Inflammatory macrophage (primary cell): ENCODE measurements at places on chromosomes 6 and 20.
A peak's percentile ranks its signal among the peaks of the same experiment; 100 is the strongest.

DNA sequence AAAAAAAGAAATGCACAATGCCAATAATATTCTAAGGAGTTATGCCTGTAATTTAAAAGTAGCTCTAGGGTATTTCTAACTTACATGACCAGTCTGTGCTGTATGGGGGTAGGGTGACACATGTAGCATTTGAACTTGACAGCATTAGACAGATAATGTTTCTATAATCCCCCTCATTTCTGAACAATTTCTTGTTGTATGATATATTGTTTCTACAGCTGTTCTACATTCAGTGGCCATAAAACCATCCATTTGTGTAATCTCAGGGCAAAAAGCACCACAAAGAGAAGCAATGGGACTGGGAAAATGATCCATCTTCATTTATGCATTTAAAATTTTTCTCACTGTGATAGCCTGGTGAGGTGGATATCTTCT, 767.8 kb downstream of the TFAP2A start:
- no peak for DNase-seq

- no peak for DNase-seq
These were observed 75.9 kb downstream of the GMPR start for GRCh38 chr6:16314296-16314695.

DNA sequence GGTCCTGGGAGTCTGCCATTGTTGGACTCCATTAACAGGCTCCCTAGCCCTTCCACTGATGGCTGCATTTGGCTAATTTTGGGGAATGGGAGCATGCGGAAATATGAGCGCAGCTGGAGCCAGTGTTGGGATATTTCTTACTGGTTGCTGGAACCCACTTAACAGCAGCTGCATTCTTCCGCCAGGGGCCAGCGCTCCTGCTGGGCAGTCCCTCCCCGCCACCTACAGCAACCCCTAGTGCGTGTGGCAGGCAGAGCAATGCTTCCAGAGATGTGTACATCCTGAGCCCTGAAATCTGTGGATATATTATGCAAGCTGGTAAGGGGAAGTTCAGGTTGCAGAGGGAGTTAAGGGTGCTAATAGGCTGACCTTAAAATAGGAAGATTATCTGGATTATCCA, 16.4 kb downstream of the CST8 start:
- DNase-seq: peak; percentile 14

GRCh38 chr6:142341855-142342330, 40.1 kb downstream of the ADGRG6 start:
- DNase-seq: no peak

DNA sequence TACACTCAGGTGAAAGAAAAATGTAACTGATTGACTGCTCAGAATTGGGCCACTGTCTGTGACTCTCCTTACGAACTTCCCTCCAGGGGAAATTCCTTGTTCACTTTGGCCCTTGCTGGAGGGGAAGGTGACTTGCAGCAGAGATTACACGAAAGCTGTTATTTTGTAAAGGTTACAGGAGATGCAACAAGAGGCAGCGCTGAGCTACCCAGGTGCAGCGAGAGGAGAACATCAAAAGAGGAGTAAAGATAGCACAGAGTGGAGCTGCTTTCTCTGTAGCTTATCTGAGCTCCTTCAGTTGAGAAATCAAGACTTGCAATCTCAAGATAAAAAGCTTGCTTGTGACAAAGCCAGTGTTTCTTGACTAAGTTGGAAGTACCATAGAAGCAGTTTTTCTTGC, 144.6 kb downstream of the ARHGAP18 start:
- DNase-seq: no peak

DNA sequence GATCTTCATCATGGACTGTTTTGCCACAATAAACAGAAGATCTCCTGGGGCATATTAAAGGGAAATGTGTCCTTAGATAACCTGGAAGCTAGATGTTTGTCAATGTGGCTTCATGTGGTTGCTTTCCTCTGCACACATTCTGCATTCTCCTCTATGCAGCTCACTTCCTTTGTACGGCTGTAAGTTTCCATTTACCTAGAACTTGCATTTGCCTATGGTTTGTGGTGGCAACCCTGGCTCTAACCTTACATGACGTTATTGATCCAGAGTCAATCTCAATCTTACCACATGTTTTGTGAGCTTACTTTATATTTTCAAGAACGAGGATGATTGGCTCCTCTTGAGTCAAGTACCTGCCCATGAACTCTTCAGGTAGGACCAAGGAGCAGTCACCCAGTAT, 863.1 kb downstream of the MAFB start:
- no peak for DNase-seq

DNA sequence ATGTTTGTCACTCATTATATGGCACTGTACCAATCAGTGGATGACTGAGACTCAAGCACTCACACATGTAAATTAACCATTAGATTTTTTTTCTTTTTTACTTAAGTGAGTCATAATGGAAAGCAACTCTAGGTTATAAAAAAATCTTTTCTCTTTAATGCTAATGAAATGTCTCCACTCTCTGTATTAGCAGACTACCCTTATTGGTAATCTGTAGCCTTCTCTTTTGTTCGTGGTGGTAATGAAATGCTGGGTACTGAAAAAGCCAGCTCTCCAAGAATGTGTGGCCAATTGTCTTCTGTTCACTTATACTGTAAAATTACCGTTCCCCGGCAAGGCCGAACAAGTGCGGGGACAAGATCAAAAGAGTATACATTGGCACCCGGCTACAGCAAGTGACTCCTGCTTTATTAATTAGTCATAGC, 69.0 kb downstream of the AFG1L start:
- DNase-seq: no peak

- DNase-seq: no peak
These were observed 1.4 kb downstream of the PCED1A start for GRCh38 chr20:2838847-2839671.

DNA sequence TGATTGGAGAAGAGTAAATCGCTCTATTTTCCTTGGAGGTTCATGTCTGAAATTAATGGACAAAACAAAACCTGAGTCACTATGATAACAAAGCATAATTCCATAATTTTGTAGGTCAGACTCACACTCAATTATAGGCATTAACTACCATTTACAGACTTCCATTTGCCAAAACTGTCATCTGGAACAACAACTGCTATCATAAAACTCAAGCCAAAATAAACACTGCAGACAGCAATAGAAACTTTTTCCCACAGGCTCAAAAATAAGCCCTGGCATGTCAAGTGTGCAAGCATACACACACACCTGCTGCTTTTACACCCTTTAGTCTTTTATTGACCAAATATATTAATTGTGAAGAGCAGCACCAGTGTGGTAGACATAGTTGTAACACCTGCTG, 7.1 kb downstream of the MRPS10 start:
- no peak for DNase-seq

- no peak for DNase-seq
These were observed 357.1 kb upstream of the HSF2 start for GRCh38 chr6:122042380-122042779.

DNA sequence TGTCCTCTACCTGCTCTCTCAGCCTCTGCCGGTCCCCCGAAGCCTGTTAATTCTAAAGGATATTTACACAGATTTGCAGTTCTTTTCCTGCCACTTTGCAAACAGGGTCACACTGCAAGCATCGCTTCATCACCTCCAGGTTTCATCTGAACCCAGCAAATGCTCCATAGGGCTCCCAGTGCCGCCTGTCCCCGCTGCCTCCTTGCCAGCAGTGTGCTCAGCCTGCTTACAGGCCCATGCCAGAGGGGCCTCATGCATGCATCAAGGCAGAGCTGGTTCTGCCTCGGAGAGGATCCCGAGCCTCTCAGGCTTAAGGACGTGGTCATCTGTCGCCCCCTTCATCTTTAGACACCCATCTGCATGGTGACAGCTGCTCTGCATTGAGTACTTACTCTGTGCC, 10.5 kb downstream of the SIRPA start:
- DNase-seq: no peak

DNA sequence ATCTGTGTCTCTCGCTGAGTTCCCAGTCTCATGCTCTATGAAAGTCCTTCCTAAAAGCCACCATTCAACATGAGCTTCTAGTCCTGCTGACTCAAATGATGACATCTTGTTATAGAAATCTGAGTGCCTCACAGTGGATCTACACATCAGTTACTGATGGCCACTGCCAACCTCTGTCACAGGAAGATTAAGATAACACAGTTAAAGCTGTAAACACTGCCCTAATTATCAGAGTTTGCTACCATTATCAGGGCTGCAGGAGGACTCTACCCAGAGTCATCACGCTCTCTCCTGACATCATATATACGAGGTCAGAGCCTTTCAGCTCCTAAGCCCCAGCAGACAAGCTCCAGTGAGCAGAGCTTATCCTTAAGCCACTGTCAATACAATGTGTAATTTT, 63.2 kb downstream of the HIVEP2 start:
- no peak for DNase-seq

DNA sequence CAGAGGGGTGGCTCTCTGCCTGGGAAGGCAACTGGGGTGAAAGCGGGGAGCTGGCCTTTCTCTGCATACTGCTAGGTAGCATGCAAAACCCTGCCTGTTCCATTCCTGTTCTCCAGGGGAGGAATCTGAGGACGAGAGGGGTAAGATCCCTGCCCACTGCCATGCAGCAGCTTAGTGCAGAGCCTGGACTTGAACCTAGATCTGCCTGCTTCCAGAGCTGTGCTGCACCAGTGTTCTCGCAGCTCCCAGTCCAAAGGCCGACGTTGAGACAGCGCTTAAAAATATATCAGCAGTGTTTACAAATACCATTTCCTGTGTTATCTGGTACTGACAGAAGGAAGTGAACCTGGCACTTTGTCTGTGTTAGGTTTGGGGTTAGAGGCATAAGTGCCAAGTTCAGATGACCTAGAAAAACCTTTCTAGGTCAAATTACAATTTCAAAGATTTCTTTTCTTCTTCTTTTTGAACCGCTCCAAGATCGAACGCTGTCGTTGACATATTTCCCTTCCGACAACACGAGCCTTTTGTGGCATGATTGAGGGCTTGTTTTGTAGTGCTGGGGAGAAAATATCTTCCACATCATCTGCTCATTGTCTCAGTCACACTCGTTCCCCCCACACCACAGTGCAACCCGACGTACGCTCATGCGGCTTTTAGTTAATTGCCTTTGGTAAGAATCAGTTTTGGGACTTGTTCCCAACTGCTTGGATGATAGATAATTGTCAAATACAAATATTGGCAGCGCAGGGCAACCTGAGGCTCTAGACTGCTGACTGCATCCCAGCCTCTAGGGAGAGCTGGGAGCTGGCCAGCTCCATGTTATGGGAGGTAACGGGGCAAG, 44.6 kb downstream of the TOX2 start:
- DNase-seq: no peak

GRCh38 chr6:56357616-56358373, 110.4 kb upstream of the COL21A1 start:
- DNase-seq: no peak

DNA sequence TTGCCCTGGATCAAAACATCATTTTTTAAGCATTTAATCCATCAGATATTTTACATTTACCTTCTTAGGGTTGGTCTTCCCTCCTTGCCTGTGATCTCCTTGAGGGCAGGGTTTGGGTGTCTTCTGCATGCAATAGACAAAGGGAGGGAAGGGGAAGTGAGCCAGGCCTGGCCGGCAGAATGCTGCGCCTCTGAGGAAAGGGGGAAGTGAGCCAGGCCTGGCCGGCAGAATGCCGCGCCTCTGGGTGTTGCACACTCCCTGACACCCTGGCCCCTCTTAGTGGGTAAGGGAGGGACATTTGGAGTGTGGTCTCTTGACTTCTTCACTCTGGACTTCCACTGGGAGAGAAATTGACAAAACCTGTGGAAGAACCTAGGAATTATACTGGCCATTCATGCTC, 12.4 kb downstream of the PSMF1 start:
- peak; percentile 77 for DNase-seq

GRCh38 chr6:80151635-80152034, 45.2 kb downstream of the BCKDHB start:
- DNase-seq: no peak
